ENCODE measurements at places on chromosomes 6 and 20. TPM values are rescaled to one million over a fixed set of nuclear protein-coding genes. Genes with fewer than 3 reads are reported as not detected.

DNA sequence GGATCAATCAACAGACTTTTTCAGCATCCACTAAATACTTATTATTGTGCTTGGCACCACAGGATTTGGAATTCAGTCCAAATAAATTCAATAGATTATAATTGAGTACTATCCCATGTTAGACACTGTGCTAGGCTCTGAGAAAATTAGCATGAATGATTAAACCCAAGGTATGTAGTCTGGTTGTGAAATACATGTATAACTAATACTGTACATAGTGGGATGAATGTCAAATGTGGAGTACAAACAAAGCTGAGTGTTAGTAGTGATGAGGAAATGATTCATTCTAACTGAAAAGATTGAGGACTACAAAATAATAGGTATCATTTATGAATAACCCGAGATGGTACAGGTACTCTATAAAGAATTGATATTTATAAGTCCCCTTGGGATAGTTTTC, 111.9 kb upstream of the FLRT3 start:
- no peak for DNase-seq

DNA sequence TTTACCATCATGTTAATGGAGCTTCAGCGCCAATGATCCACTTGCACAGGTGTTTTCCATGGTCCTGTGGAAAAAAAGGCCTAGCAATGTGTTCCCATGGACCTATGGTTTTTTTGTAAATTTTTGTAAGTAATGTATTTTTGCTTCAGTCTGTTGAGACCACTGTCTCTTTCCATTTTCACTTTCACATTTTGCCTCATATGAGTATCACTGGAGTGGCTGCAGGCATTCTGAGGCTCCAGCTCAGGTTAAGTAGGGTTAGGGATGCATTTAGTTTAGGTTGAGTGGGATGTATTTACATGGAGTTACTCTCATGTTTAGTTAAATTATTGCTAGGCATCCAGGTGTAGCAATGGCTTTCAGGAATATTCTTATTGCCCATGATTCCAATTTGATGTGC, 19.2 kb upstream of the LMBRD1 start:
- no peak for DNase-seq

DNA sequence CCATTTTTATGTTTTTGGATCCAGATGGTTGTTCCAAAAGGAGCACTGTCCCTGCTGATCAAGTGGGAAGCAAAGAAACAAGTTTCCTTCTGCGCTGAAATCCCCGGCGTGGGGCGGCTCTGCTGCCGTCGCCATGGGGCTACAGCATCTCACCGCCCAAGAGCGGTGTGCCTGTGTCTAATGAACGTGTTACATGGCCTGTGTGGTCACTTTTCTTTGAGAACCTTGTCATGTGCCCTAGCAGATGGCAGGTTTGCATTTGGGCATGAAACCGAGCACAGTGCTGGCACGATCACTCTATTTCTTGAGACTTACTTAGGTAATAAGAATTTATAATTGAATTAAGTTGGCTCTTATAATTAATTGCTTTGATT, 51.9 kb downstream of the ZDHHC14 start:
- DNase-seq, result no peak

DNA sequence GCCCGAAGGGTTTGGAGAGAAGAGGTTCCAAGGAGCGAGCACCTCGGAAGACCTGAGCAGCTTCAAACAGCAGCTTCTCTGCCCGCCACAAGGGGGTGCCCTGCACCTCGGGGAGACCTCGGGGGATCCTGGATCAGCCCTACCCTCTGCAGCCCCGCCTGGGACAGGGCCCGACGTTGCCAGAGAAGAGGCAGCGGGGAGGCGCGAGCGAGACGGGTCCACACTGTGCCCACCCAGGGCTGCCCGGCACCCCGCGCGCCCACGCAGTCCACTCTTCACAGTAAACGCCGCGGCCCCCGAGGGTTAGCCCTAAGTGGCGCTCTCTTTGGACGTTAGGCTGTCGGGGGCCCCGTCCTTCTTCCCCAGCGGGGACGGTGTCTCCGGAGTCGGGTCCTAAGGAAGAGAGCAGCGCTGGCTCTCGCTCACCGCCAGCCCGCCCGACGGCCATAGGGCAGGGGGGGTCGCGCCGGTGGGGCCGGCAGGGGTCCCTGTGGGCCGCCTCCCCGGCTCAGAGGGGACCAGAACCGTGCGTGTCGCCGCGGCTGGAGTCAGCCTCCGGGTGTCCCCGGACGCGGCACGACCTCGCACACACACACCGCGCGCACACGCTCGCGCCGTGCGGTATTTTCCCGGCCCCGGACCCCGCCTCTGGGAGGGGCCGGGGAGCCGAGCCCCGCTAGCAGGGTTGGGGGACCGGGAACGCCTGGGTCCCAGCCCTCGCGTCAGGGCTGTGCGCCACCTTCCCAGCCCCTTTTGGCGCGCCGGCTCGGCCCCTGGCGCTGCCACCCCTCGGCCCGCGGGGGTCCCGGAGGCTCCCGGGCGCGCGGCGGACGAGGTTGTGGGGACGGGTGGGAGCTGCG, 929 bp downstream of the CDH22 start:
- peak; percentile 82 for DNase-seq

Gene SYTL3
- polyA plus RNA-seq, result 1.0 TPM

Gene OR2B3
- polyA plus RNA-seq, result not detected

Gene SLC35B3
- 22.4 TPM for polyA plus RNA-seq

Gene LTA
- 0.18 TPM for polyA plus RNA-seq

Gene TREM2
- polyA plus RNA-seq, result 11.3 TPM
